ENCODE measurements at places on chromosomes 12 and 14.

DNA sequence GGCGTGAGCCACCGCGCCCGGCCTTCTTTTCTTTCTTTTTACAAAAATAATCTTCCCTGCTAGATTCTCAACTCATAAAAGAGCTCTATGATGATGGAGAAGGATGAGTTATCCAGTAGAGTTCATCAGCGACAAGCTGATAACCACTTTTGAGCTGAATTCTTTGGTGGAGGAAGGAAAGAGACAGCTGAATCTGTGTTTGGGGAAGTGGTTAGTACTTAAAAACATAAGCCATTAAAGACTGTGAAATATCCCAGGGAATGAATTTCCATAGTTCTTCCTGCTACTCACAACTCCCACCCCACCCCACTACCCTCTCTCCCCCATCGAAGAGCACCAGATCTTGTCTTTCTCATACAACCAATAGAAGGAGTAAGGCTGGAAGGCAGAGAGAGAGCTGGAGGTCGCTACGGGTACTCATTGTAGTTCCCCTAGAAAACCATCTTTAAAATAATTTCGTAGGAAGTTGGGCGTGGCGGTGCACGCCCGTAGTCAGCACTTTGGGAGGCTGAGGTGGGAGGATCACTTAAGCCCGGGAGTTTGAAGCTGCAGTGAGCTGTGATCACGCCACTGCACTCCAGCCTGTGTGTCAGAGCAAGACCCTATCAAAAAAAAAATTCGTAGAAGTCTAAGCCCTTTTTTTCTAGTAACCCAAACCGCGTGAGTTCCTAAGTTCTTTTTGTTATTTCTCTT, 647 bp upstream of the ESPL1 start:
- peak; percentile 43 for DNase-seq

GRCh38 chr14:51554953-51555352, 96.8 kb upstream of the FRMD6 start:
- DNase-seq, result no peak

DNA sequence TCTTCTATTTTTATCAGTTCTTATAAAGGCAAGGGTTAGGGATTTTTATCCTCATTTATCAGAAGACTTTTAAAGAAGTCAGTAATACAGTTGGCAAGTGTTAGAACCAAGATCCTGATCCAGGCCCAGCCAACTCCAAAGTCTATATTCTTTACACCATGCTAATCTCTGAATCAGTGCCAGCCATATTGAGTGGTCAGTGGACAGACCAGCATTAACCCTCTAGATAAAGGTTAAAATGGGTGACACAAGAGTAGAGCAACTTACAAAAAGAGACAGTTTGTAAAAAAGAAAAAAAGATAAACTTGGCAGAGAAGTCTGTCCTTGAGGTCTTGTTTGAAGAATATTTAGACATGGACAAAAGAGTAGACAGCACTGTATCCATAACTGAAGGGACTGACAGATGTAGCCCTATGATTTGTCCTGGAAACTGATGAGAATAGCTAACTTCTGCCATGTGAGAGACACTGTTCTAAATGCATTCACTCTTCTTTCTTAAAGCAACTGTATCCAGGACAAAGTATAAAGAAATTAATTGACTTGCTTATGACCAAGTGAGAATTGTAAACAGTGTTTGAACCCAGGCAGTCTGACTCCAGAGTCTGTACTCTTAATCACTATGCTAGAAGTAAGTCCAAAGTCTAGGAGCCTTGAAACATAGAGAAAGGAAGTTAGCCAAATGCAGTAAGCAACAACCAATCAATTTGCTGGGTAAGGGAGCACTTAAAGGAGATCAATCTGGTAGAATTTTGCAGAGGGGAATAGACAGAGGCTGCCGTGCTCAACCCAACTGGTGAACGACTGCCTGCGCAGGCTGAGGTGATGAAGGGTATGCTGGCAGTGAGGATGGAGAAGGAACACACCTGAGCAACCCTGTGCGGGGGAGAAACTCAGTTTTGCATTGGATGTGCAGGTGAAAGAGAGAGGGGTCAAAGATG, 103.7 kb downstream of the TTC6 start:
- no peak for DNase-seq

GRCh38 chr12:93714382-93714781, 37.2 kb downstream of the CRADD start:
- no peak for DNase-seq

DNA sequence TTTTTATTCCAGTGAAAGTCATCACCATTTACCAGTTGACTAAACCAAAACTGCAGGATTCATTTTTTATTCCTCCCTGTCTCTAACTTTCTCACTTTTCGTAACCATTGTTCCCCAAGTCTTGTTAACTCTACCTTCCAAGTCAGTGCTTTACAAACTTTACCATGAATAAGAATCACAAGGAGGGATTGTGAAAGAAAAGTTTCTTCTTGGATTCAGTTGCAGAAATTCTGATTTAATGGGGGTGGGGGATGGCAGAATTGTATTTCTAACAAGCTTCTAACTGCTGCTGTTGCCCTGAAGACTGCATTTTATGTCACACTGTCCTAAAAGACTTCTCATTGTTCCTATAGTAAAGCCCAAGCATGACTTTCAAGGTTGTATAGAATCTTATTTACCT, 5.0 kb upstream of the RAB21 start:
- DNase-seq, result no peak
